ENCODE measurements at places on chromosomes 3 and 15. TPM values are rescaled to one million over a fixed set of nuclear protein-coding genes. Genes with fewer than 3 reads are reported as not detected.

PRSS50 gene
- not detected for total RNA-seq

SLC28A1 gene
- total RNA-seq: not detected

C3orf70 gene
- not detected for total RNA-seq

CDV3 gene
- 127 TPM for total RNA-seq

KBTBD13 gene
- 0.02 TPM for total RNA-seq

P2RY1 gene
- total RNA-seq: 0.46 TPM

ARRDC4 gene
- total RNA-seq: 0.31 TPM

CSPG4 gene
- total RNA-seq: 0.08 TPM

PP2D1 gene
- total RNA-seq: not detected

DISP2 gene
- 1.1 TPM for total RNA-seq

GOLGA6D gene
- total RNA-seq: not detected

CLDN16 gene
- 0.06 TPM for total RNA-seq

PLCB2 gene
- total RNA-seq: 1.3 TPM

POPDC2 gene
- 0.16 TPM for total RNA-seq

TMEM212 gene
- total RNA-seq: not detected

HHATL gene
- not detected for total RNA-seq

CD86 gene
- not detected for total RNA-seq

ZCWPW2 gene
- total RNA-seq: not detected

ITPKA gene
- 1.4 TPM for total RNA-seq

PLSCR4 gene
- 4.4 TPM for total RNA-seq

CMTM8 gene
- total RNA-seq: 9.9 TPM

ISG20 gene
- 39.7 TPM for total RNA-seq
